ENCODE measurements at places on chromosomes 2 and 18. TPM values are rescaled to one million over a fixed set of nuclear protein-coding genes. Genes with fewer than 3 reads are reported as not detected.

DNA sequence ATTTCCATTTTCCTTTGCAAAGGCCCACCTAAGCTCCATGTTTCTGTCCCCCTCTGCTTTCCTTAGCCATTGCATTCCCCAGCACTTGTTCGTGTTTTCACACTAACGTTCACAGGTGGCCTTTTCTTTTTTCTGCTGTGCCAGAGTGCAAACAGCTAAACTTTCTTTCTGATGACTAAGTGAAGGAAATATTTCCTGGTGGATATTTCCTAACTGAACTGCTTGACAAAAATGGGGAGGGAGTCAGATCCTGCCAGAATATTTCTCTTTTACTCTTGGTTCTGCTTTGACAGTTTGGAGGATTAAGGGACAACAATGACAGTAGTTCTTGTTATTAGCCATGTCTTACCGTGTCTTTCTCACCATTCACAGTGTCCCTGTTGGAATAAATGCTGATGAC, 344.0 kb downstream of the ARHGAP15 start:
- no peak for DNase-seq

GRCh38 chr2:107553046-107553445, 273.6 kb upstream of the RGPD4 start:
- no peak for DNase-seq

- no peak for DNase-seq
Measured at GRCh38 chr18:12929477-12930083, 18.2 kb upstream of the SEH1L start.

Gene C2orf80
- total RNA-seq, result not detected

Gene CAPN14
- total RNA-seq, result 0.35 TPM

Measured in Right ventricle myocardium inferior (tissue), 1 donor.